Activated CD4-positive, alpha-beta T cell treated with anti-CD3 and anti-CD28 coated beads for 36 hours (primary cell): ENCODE measurements at places on chromosomes 3 and 15. TPM values are rescaled to one million over a fixed set of nuclear protein-coding genes. Genes with fewer than 3 reads are reported as not detected.

GRCh38 chr3:3082234-3082924, 27.8 kb downstream of the IL5RA start:
- no peaks in the 10 kb centered on the region for H3K4me1 ChIP-seq
- DNase-seq, result no peak
- no peak overlapping the region for H3K4me3 ChIP-seq
- no peaks in the 10 kb centered on the region for H3K27me3 ChIP-seq
- no peak overlapping the region for H3K27ac ChIP-seq

DNA sequence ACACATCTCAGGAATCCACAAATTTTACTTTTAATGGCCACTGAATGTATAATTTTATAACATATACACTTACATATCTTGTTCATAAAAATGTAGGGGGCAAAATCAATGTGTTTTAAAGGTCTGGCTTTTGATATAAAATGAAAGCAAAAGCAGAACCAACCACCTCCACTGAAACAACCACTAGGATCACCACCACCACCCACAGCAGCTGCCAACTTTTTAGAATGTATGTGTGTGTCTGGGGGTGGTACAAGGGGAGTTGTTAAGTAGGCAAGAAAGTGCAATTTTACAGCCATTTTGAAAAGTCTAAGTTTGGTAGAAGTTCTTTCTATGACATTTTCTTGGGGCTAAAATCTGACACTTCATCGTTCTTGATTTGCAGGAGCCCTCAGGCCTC, 44.0 kb downstream of the OTOL1 start:
- H3K27ac ChIP-seq, result no peak overlapping the region
- no peak for DNase-seq
- no peaks in the 10 kb centered on the region for H3K36me3 ChIP-seq
- H3K4me1 ChIP-seq, result no peaks in the 10 kb centered on the region
- no peak overlapping the region for H3K4me3 ChIP-seq

- no peak overlapping the region for H3K4me3 ChIP-seq
- no peaks in the 10 kb centered on the region for H3K27me3 ChIP-seq
- H3K4me1 ChIP-seq, result no peaks in the 10 kb centered on the region
- no peak overlapping the region for H3K27ac ChIP-seq
- peaks cover 18% of the 10 kb centered on the region for H3K36me3 ChIP-seq
These were observed 108.7 kb downstream of the SLMAP start for GRCh38 chr3:57864853-57865252.

DNA sequence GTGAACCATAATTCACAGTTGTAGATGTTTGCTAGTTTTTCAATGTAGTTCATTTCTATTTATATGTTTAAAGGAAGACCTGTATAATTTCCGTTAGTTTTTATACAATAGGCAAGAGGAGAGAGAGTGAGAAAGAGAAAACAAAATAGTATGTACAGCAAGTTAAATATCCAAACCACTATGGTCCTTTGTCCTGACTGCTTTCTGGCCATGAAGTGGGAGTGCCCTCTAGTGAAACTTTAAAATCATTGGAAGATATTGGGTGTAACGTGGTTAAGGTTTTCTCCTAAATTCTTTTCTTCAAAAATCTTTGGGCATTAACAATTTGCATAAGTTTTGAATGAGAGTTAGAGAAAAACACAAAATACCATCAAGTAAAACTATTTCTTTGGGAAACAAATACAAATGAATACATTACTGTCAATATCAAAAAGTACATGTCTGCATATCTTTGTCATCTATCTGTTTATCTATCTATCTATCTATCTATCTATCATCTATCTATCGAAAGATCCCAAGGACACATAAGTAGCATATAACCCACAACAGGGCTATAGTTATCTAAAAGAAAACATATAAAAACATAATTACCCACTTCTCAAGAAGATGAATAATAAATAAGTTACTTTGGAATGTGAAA, 534.6 kb upstream of the ATP11B start:
- no peak for DNase-seq
- H3K4me3 ChIP-seq, result no peak overlapping the region
- H3K27me3 ChIP-seq, result peaks cover 8% of the 10 kb centered on the region
- H3K4me1 ChIP-seq, result no peaks in the 10 kb centered on the region

DNA sequence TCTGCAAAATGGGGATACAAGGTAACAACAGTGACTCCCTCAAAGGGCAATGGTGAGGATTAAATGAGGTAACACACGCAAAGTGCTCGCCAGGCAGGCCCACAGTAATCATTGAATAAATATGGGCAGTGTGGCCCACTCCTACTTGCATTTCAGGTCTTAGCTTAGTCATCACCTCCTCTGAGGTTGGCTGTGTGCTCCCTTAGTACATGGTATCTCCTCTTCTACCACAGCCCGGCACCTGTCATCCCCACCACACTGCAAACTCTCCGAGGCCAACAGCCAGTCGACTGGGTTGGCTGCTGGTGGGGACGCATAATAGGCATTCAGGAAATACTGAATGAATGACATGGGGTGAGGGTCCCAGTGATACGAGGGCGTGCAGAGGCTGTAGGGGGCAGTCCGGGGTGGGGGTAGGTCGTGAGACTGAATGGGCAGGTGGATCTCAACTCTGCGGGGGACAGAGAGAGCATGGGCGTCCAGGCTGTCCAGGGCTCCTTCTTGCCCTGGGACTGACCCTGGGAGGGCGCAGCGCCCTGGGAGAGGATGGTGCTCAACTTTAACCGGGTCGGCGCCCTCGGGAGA, 375 bp upstream of the MYZAP start:
- no peaks in the 10 kb centered on the region for H3K36me3 ChIP-seq
- no peak overlapping the region for H3K27ac ChIP-seq
- peak overlapping the region; percentile 57 for H3K4me3 ChIP-seq
- H3K27me3 ChIP-seq, result peaks cover 21% of the 10 kb centered on the region

- no peak overlapping the region for H3K27ac ChIP-seq
- H3K27me3 ChIP-seq, result peaks cover 4% of the 10 kb centered on the region
- DNase-seq, result no peak
- no peaks in the 10 kb centered on the region for H3K4me1 ChIP-seq
These were observed 65.5 kb downstream of the ADCY5 start for GRCh38 chr3:123383091-123384053.

ATP13A4 gene
- total RNA-seq, result 3.3 TPM

CGNL1 gene
- not detected for total RNA-seq

DNA sequence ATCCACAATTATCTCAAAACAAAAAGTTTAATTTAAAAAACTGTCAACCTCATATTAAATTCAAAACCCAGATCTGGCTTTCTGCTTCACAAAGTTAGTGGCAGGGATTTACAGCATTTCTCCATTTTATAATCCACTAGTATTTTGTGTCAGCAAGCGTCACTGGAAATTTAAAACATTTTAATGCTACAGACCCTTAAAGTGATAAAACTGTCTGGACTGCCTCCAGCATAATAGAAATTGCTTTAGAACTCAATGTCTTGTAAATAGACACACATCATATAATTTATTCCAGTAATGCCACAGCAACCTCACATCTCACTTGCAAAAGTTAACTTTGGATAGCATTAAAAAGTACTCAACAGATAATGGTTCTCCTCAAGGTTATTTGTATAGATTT, 116.1 kb downstream of the ULK4 start:
- no peak for DNase-seq
- H3K36me3 ChIP-seq, result peaks cover 29% of the 10 kb centered on the region
- H3K4me3 ChIP-seq, result no peak overlapping the region
- H3K4me1 ChIP-seq, result peaks cover 18% of the 10 kb centered on the region
- no peak overlapping the region for H3K27ac ChIP-seq

- H3K36me3 ChIP-seq, result peaks cover 33% of the 10 kb centered on the region
- H3K4me3 ChIP-seq, result peak overlapping the region; percentile 89
- no peaks in the 10 kb centered on the region for H3K27me3 ChIP-seq
These were observed 2.3 kb downstream of the B4GALT4 start for GRCh38 chr3:119238363-119238762.

GRCh38 chr3:16174026-16174355, 489 bp upstream of the GALNT15 start:
- H3K4me1 ChIP-seq, result no peaks in the 10 kb centered on the region
- no peak overlapping the region for H3K27ac ChIP-seq
- H3K4me3 ChIP-seq, result no peak overlapping the region
- H3K27me3 ChIP-seq, result peaks cover 19% of the 10 kb centered on the region
- DNase-seq, result no peak

GRCh38 chr15:40957041-40957555, 3.8 kb downstream of the CHAC1 start:
- no peak overlapping the region for H3K4me3 ChIP-seq
- H3K36me3 ChIP-seq, result peaks cover 31% of the 10 kb centered on the region
- H3K4me1 ChIP-seq, result peaks cover 21% of the 10 kb centered on the region
- no peaks in the 10 kb centered on the region for H3K27me3 ChIP-seq

DNA sequence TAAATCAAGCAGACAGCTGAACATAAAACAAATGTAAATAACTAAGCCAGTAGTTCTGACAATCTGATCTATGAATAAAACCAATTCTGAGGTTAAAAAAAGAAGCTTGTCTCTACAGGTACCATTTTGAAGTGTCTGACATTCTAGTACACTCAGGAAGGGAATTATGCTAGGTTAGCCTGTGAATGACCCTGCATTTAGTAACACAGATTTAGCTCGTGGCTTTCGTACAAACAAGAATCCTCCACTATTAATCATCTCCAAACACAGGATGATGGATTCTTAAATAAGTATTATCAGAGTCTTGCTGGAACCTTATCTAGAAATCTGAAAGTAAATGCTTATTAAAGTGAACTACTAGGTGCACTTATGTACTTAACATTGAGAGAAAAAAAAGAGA, 1120.1 kb downstream of the ROBO1 start:
- no peaks in the 10 kb centered on the region for H3K27me3 ChIP-seq
- no peak for DNase-seq
- H3K4me3 ChIP-seq, result no peak overlapping the region
